ENCODE measurements at places on chromosomes 1 and 21.

GRCh38 chr1:25774921-25775771 is 24.8 kb upstream of the SELENON start:
- peak; percentile 84 for DNase-seq

DNA sequence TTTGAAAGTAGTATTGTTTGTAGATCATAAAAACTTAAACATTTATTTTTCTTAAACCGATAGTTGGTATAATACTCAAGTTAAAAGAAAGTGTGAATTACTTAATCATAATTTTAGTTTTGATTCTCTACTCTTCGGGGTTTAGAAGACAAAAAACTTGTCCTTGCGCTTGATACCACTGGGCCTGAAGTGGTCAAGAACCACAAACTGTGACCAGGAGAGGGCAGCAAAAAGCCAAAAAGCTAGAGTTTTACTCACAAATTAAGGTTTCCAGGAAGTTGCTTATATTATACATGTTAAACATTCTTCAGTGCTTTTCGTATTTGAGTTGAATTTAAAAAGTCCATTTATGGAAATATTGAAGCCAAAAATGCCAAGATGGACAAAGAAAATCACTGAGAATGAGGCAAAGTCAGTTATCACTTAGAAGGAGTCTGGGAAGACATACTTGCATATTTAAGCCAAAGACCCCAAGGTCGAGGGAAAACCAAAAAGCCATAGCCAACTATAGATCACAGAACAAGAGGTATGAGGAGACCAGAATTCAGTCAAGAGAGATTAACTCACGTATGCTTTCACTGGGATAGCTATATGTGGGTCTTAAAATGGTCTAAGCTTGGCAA is 34.2 kb downstream of the EFCAB7 start:
- DNase-seq: peak; percentile 20

GRCh38 chr1:8482979-8483381 is 165.1 kb downstream of the SLC45A1 start:
- no peak for DNase-seq

DNA sequence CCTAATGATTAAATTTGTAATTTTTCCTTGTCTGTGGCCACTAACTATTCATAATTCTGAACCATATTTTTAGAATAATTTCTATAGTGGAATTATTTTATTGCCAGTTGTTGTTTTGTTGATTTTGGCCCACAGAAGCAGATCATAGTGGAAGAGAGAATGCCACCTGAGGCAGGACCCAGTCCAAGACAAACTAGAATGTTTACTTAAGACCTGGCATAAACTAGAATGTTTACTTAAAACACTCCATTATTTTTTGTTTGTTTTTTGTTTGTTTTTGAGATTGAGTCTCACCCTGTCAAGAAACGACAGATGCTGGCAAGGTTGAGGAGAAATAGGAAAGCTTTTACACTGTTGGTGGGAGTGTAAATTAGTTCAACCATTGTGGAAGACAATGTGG is 310.2 kb downstream of the MRPL39 start:
- no peak for DNase-seq

DNA sequence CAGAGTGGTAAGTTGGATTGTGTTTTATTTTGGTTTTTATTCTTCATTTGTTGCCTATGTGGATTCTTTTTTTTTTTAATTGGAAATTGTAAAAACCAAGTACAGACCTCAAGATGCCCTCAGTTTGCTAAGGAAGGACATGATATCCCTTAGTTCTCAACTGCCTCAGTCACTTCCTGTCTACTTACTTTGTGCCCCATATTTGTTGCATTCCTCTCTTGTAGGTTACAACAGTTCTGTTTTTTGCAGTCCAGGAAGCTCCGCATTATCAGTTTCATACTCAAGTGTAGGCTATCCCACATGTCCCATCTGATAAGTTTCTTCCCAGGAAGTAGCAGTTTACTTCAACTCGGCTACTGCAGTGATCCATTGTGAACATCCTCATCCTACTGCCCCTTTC is 82.0 kb downstream of the RPAP2 start:
- no peak for DNase-seq

GRCh38 chr1:169309178-169310166 is 58.1 kb downstream of the NME7 start:
- DNase-seq: no peak

DNA sequence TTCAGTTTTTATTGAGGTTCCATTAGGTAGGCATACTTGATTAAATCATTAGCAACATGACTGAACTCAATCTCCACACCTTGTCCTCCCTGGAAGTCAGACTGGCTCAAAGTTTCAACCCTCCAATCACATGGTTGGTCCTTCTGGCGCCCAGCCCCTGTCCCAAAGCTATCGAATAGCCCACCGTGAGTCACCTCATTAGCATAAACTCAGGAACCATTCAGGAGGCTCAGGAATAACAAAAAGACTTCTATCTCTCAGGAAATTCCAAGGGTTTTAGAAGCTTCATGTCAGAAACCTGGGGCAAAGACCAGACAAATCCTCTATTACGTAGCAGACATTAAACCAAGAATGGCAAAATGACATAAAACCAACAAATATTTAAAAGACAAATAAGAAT is 78.6 kb downstream of the RGS2 start:
- no peak for DNase-seq

DNA sequence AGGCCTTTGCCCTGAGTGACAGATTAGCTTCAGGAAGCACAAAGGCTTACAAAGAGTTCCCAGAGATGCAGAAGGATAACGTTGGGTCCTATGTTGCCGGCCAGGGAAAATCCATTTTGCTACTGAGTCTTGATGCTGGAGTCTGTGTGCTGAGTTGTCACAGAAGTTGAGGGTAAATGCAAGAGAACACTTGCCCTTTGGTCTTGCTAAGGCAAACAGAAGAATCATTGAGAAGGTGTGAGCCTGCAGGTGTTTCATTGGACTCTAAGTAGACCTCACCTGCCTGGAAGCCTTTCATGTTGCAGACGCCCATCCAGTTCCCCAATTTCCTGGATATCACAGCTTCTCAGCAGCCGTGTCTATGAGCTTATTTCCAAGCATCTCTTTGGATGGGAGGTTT is 105.2 kb downstream of the PCP4 start:
- DNase-seq: no peak

GRCh38 chr1:217456261-217456660 is 174.6 kb downstream of the GPATCH2 start:
- DNase-seq: no peak

DNA sequence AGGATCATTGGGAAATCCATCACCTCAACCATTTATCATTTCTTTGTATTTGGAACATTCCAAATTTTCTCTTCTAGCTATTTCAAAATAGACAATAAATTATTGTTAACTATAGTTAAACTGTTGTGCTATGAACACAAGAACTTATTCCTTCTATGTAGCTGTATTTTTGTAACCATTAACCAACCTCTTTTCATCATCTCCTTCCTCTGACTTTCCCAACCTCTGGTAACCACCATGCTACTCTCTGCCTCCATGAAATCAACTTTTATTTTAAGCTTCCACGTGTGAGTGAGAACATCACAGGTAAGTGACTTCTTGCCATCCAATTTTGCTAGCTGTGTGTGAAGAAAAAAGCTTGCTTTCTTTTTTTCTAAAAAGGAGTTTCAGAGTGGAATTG is 418 bp downstream of the IFI44L start:
- no peak for DNase-seq

- peak; percentile 58 for DNase-seq
Measured at GRCh38 chr1:34929497-34929852, at the start of gene DLGAP3. Gene DLGAP3, minus strand, starts transcription at chr1:34929650. Its CDS starts 24,267 bp downstream, at chr1:34905383.

GRCh38 chr1:237032029-237032428 is 10.0 kb upstream of the RYR2 start:
- DNase-seq: no peak

DNA sequence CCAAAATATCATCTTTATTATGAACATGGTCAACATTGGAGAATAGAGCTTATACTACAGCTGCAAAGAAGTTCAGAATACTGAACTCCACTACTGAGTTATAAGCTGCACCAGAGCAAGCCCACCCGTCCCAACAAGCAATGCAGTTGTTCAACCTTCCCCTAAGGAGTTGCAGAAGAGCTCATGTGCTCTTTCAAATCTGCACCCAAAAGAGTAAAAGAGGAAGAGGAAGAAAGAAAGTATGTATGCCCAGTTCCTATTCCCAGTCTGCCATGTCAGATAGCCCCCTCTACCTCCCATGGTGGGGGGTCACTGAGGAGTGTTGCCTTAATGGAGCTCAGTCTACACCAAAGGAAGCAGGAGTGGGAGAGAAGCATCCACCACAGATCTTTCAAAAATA is 6.9 kb downstream of the C1orf162 start:
- no peak for DNase-seq

GRCh38 chr1:40143891-40144575 is 17.2 kb upstream of the RLF start:
- DNase-seq: peak; percentile 56

GRCh38 chr1:220616836-220617235 is 73.3 kb upstream of the C1orf115 start:
- DNase-seq: no peak

- DNase-seq: no peak
Measured at GRCh38 chr1:186050360-186050759, 316.2 kb downstream of the HMCN1 start.

GRCh38 chr1:7555391-7556185 is 215.5 kb upstream of the VAMP3 start:
- no peak for DNase-seq

DNA sequence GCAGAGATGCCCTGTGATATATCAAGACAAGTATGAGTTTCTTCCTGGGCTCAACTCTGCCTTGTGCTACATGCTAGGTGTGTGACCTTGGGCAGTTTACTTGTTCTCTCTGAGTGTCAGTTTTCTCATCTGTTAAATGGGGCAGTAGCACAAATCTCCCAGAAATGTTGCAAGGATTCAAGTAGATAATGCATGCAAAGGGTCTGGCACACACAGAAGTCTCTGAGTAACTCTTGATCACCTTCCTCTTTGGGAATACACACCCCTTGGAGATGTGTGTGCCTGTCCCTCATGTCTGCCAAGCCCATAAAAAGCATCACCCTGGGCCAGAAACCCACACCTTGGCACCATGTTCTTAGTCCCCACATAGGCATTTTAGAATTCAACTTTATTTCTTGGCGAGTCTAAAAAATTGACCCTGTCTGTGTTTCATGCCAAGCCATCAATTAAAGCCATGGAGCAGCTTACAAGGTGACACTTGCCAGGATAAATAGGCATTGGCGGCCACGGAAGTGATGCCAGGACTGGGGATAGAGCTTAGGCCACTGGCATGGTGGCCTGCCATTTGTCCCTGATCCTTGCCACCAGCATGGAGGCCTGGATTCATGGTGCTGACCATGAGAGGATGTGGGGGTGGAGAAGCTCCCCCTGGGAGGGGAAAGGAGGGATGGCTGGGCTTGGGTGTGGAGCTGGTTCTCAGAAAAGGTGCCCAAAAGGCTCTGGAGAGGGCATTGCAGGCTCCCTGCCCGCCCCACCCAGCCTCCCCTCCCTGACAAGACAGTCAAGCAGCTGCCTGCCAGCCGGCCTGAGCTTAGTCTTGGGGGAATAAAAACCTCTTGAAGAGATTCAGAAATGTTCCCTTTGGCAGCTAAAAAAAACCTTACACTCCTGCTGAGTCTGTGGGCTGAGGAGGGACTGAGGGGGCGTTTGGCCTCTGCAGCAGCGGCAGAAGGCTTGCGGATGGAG is 118.0 kb upstream of the IPO9 start:
- no peak for DNase-seq

DNA sequence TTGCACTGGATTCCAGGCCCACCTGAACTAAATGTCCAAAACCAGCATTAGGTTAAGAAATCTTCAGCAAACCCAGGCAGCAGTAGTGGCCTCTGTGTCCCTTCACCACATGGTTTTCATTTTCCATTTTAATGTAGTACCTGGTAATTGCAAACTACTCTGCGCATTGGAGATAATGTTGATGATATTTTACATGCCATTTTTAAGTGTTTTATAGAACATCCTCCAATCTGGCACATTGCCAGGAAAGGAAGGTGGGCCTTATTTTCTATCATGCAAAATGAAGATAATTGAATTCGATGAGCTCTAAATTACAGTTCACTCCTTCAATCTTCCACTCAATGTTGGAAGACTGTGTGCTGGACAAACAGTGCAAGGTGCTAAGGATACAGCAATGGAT is 89.5 kb downstream of the ZC3H11B start:
- peak; percentile 45 for DNase-seq

GRCh38 chr1:151368393-151369301 is 3.9 kb downstream of the SELENBP1 start:
- DNase-seq: no peak

DNA sequence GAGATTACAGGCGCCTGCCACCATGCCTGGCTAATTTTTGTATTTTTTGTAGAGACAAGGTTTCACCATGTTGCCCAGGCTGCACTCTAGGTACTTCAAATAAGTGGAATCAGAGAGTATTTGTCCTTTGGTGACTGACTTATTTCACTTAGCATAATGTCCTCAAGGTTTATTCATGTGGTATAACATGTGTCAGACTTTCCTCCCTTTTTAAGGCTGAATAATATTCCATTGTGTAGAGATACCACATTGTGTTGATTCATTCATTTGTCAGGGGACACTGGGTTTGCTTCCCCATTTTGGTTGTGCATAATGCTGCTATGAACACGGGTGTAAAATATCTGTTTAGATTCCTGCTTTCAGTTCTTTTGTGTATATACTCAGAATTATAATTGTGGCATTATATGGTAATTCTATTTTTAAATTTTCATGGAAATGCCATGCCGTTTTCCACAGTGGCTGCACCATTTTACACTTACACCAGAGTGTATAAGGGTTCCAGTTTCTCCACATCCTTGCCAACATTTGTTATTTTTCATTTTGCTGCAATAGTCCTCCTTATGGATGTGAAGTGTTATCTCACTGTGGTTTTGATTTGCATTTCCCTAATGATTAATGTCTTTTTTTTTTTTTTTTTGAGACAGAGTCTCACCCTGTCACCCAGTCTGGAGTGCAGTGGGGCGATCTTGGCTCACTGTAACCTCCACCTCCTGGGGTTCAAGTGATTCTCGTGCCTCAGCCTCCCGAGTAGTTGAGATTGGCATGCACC is 35.1 kb downstream of the IL6R start:
- no peak for DNase-seq

GRCh38 chr1:186977266-186977957 is 148.7 kb downstream of the PLA2G4A start:
- DNase-seq: no peak

DNA sequence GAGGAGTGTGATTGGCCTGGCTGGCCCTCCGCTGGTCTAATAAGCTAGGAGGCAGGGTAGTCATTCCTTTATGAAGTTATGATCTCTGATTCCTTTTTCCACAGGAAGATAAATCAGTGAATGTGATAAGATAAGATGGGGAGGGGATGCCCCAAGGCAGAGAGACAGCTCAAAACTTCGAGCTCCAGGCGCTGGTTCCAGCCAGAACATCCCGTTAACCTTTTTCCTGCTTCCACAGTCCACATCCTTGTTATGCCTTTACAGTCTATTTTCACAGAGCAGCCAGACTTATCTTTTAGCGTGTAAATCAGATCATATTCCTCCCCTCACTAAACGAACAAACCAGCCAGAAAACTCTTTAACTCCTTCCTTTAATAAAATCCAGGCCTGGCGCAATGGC is 38.5 kb upstream of the BMP8B start:
- DNase-seq: no peak

- no peak for DNase-seq
Measured at GRCh38 chr1:111489604-111490003, 13.8 kb downstream of the ADORA3 start.

All from BE2C (cell line).